ENCODE measurements at places on chromosomes 6 and 20.

DNA sequence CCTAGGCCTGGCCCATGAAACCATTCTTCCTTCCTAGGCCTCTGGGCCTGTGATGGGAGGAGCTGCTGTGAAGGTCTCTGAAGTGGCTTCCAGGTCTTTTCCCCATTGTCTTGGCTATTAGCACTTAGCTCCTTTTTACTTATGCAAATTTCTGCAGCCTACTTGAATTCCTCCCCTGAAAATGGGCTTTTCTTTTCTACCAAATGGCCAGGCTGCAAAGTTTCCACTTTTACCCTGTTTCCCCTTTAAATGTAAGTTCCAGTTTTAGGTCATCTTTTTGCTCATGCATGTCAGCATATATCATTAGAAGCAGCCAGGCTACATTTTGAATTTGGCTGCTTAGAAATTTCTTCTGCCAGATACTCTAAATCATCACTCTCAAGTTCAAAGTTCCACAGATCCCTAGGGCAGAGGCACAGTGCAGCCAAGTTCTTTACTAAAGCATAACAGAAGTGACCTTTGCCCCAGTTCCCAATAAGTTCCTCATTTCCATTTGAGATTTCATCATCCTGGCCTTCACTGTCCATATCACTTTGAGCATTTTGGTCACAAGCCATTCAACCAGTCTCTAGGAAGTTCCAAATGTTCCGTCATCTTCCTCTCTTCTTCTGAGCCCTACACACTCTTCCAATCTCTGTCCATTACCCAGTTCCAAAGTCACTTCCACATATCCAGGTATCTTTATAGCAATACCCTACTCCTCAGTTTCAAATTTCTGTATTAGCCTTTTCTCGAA is 71.9 kb downstream of the TBC1D7 start:
- peak; percentile 64 for DNase-seq

DNA sequence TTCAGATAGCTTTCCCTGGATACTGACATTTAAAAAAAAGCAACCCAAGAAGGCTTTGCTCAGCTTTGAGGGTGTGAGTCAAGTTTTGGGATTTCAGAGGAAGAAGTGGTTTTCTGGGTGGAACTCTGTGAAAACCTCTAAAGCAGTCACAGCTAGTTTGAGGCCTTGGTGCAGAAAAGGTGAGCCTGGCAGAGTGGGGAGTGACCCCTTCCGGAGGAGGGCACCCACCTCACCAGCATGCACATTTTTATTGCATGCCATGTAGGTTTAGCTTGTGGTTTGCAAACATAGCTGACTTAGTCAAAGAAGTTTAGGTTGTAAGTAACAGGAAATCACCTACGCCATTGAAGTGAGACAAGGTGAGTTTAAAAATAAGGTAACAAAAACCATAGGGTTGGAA is 146.8 kb upstream of the PMEPA1 start:
- no peak for DNase-seq

GRCh38 chr6:36246506-36247268 is 23.2 kb upstream of the PNPLA1 start:
- no peak for DNase-seq

GRCh38 chr20:2692036-2692885 is at the start of gene EBF4:
Gene EBF4 (plus strand): TSS chr20:2692780. CDS start chr20:2693646, 866 bp downstream.
- peak; percentile 55 for DNase-seq

- DNase-seq, result no peak
These were observed 248.4 kb downstream of the MYLK4 start for GRCh38 chr6:2502096-2502997.
